ENCODE measurements at places on chromosomes 4 and X. TPM values are rescaled to one million over a fixed set of nuclear protein-coding genes. Genes with fewer than 3 reads are reported as not detected.

Gene GLOD5
- not detected for total RNA-seq

Gene KLHL4
- 0.58 TPM for total RNA-seq

Gene ZNF711
- total RNA-seq, result 0.53 TPM

Gene DMRTC1
- total RNA-seq, result not detected

Gene SYTL5
- not detected for total RNA-seq

Data from activated T-cell treated with anti-CD3 and anti-CD28 coated beads, Interleukin-2, amount 50 U/mL, for 4 hours (primary cell).